ENCODE measurements at places on chromosomes 7 and 10.

DNA sequence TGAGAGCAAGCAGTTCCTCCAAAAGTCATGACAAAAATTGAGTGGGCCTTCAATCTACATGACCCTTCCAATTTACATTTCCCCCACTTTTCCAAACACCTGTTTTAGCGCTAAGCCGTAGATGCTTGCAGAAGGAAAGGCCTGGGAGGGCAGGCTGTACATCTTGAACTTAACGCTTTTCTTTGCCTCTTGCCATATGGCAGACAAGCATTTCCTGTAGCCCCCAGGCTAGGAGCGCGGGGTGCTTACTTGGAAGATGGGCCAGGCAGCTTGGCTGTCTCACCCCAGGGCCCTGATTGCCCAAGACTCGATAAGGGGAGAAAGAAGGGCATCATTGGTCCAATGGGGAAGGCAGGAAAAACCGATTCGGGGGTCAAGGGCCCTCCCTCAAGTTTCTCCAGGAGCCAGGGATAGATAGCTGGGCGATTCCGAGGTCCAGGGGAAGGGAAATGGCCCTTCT is 1.8 kb downstream of the HOXA10 start:
- DNase-seq = no peak

GRCh38 chr10:24446739-24447138 is 237.8 kb downstream of the KIAA1217 start:
- DNase-seq = no peak

DNA sequence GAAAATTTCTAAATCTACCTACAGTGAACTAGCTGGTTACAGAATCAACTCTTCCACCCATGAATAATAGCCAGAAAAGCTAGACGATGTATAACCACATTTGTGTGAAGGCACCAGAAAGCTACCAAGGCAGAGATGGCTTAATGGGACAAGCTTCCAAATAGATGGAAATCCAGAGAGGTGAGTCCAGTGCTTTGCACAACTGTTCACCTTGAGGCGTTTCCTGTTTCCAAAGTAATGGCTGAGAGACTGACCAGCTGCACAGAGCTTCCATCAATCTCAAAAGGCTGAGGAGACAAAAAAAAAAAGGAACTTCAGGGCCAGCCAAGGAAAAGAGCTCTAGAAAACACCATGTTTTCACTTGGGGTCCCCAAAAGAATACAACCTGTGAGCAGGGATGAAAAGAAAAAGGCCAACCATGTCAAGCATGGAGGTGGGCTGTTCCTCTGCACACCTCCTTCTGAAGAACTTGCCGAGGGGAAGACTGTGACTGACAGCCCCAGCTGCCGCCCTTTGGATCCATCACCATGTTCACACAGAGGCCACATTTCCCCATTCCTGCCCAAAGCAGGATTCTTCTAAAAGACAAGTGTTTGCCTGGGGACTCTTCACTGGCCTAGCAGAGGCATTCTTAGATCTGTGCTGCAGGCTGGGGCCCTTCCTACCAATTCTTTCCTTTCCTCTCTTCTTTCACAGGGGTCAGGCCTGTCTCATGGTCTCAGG is 72.9 kb downstream of the ARHGAP21 start:
- DNase-seq = no peak

DNA sequence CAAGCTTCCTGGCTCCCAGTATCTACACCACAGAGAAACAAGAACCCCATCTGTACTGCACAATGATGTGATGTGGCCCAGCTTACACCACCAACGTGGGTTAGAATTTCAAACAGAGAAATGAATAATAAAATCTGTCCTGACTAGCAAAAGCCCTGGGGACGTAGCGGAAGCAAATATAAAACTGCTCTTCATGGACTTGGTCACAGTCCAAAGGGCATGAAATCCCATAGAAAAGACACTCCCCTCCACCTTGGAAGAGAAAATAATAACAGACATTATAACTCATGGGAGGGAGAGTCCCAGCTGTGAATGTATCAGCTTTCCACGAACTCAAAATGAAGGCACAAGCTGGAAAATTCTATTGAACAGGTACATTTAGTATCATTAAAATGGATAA is 205.3 kb upstream of the GALNT17 start:
- no peak for DNase-seq

GRCh38 chr7:51340029-51340838 is 23.6 kb upstream of the COBL start:
- no peak for DNase-seq

DNA sequence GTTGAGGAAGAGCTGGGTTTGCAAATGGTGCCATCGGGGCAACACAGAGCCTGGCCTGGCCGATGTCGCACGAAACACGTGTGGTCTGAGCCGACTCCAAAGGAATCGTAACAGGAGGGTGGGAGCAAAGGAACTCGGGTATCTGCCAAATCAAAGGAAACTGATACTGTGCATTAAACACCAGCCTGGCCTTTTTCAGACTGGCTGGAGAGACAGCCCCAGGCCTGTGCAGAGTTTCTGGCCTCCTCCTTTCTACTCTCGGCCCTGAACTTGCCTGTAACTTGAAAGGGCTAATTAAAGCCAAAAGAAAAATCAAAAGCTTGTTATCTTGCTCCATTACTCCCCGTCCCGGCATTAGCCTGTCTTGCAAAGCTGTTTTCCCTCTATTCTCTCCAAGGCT is 71.4 kb downstream of the PLXNA4 start:
- no peak for DNase-seq

DNA sequence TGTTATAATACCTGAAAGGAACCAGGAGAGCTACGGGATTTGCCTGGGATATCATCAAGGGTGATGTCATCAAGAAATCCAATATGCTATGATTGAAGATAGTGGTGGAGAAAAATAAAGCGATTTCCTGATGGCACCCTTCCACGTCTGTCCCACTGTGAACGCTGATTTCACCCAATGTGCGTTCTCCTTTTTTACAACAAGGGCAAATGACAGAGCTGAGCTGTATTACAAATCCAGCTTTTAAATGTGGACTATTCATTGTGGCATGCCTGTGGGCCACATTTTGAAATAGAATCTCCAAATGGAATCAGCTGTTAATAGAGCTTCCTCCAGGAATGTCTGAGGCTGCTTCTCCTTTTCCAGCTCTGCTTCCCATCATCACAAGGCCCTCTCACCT is 23.3 kb downstream of the SLC13A4 start:
- no peak for DNase-seq

DNA sequence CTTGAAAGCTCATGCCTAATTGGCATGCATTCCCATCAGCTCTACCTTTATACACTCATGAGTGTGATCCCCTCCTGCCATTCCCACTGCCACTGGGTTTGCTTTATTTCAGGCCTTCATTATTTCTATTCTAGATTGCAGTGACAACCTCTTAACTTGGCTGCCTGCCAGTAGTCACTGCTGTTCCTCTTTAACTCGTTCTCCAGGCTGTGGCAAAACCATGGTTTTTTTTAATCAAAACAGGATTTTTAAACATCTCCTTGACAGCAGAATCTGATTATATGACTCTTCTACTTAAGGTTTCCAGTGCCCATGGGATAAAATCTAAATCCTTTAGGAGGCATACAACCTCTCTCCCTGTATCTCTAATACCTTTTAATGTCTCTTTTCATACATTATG is 223.7 kb upstream of the PCDH15 start:
- DNase-seq = no peak

- no peak for DNase-seq
Measured at GRCh38 chr7:36396150-36396549, 6.5 kb downstream of the ANLN start.

DNA sequence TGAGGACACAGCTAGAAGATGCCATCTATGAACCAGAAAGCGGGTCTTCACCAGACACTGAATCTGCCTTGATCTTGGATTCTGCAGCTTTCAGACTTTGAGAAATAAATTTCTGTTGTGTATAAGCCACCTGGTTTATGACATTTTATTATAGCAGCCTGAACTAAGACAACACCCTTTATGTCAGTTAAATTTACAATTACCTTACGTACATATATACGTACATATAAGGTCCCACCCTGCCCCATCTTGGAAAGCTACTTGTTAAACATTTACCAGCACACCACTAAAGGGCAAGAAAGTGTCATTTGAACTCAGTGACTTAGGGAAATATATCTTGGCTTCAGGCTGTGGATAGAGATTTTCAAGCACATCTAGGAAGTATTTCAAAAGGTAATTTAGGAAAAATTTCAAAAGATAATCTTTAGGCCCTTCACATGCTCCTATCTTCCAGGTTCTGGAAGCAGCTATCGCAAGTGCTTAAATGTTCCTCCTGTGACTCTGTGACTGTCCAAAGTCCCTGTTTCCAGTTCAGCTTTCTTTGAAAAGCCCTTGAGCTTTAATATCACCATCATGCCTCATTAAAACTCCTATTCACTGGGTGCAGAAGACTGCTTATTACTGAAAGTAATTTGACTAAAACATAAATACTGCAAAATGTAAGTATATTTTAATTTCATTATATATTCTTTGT is 9.6 kb upstream of the SRI start:
- DNase-seq = no peak

GRCh38 chr7:16204953-16205352 is 216.4 kb downstream of the CRPPA start:
- no peak for DNase-seq

DNA sequence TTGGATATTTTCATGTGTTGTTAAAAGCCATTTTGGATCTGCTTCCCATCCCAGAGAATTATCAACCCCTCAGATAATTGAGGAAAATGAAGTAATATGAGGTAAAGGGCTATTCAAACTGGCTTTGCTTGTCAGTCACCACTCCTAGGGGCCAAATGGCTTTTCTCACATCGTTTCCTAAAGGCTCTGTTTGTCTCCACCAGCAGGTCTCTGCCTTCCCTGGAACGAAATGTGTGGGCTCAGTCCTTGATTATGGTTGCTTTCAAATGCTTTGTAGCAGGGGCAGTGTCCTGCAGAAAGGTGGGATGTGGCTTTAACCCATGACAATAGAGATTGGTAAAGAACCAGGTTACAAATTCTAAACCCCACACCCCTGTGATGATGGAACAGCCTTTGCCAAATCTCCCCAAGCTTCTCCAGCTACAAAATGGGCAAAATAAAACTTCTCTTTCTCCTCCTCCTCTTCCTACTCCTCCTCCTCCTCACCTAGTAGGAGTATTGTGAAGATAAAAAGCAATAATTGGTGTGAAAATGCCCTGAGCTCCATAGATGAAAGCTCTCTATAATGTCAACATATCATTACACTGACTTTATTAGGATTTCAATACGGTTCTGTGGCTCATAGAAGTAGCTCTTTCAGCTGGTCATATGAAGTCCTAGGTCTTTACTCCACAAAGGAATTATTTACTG is 127.6 kb downstream of the CHN2 start:
- no peak for DNase-seq

GRCh38 chr7:151481650-151482505 is 37.8 kb downstream of the RHEB start:
- DNase-seq = no peak

DNA sequence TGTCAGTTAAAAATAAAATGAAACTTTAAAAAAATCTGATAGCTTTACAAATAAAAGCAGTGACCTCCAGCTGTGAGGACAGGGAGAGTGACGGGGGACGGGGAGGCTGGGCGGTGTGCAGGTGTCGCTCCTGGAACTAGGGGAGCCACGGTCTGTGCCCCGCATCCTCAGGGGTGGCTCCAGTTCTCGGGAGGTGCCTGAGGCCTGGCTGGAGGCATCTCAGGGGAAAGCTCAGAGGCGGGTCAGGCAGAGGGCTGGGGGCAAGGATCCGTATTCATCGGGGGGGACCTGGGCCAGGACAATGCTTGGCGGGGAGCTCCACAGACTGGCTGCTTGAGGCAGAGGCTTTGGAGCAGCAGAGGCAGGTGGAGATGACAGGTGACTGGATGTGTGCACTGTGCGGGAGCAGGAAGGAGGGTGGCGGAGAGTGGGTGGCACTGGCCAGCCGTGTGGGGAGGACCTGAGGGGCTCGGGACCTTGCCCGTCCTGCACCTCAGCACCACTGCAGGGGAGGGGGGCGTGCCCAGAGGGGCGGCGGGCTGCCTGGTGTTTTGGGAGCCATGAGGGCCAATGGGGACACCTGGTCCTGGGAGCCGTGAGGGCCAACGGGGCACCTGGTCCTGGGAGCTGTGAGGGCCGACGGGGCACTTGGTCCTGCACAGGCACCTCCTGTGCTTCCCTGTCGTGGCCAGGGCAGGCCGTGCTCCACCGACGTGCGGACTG is 13.2 kb downstream of the PWWP2B start:
- DNase-seq = no peak

- DNase-seq = no peak
Measured at GRCh38 chr10:129808092-129808983, 155.7 kb downstream of the EBF3 start.

DNA sequence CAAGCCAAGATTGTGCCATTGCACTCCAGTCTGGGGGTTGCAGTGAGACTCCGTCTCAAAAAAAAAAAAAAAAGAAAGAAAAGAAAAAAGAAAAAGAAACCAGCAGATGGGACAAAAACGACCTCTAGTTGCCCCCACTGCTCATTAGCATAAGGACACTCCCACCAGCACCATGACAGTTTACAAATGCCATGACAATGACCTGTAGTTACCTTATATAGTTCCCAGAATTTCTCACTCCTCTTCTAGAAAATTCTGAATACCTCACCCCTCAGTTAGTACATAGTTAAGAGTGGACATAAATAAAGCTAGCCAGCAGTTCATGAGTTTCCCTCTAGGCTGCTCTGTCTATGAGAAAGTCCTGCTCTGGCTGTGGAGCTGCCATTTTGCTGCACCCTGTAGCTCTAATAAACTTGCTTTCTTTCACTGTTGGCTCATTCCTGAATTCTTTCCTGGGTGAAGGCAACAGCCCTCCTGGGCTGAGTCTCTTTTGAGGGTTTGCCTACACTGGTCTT is 276.8 kb upstream of the AKR1E2 start:
- DNase-seq = no peak

DNA sequence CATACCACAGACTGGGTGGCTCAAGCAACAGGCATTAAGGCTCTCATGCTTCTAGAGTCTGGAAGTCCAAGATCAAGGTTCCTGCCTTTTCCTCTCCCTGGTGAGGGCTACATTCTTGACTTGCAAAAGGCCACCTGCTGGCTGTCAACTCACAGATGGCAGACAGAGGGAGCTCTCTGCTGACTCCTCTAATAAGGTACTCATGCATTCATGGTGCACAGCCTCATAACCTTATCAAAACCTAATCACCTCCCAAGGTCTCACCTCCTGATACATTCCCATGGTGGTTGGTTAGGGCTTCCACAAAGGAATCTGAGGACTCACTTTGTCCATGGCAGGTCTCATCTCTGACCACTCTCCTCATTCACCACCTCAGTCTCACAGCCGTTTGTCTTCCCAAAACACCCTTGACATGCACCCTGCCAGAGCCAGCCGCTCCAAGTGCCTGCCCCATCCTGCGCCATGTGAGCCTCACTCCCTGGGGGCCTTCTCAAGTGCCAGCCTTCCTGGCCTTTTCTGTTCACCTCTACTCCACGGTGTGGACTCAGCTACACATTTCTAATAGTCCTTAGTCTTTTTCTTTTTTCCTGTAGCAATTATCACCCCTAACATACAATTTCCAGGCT is 400.3 kb upstream of the ADARB2 start:
- DNase-seq = no peak

GRCh38 chr10:10891124-10892082 is 126.3 kb upstream of the CELF2 start:
- DNase-seq = no peak

DNA sequence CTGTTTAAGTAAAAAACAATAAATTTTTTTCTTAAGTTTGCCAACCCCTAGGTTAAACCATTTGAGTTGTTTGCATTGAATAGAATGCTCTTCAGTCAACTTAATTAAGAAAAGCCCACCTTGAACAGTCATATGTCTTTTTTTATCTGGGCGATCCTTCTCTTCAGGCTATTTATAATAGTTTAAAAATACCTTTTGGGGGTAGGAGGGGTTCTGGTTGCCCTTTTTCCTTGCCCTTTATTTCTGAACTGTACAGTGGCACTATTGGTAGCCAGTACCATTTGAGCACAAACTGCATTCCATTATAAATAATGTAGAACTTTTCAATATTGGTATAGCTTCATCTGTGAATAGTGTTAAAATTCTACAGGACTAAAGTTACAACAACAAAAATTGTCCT is 13.1 kb downstream of the CALU start:
- no peak for DNase-seq
